Osteocyte (in vitro differentiated cells): ENCODE measurements at places on chromosomes 3 and 15. TPM values are rescaled to one million over a fixed set of nuclear protein-coding genes. Genes with fewer than 3 reads are reported as not detected.

GRCh38 chr3:128584412-128585020 lies 66.1 kb downstream of the RPN1 start:
- no peaks in the 10 kb centered on the region for H3K36me3 ChIP-seq
- no peak overlapping the region for H3K27ac ChIP-seq
- H3K27me3 ChIP-seq, result peaks cover 9% of the 10 kb centered on the region
- H3K4me1 ChIP-seq, result no peaks in the 10 kb centered on the region
- H3K4me3 ChIP-seq, result no peak overlapping the region

Gene C3orf38
- 27.4 and 30.2 TPM in 2 replicates for total RNA-seq

Gene RTP4
- total RNA-seq, result 0.21 TPM in 1 of 2 replicates, not detected in the other

GRCh38 chr15:73632670-73633058 lies 525 bp downstream of the NPTN start:
- H3K36me3 ChIP-seq, result no peaks in the 10 kb centered on the region
- peaks cover 83% of the 10 kb centered on the region for H3K4me1 ChIP-seq
- H3K27me3 ChIP-seq, result no peaks in the 10 kb centered on the region
- peak overlapping the region; percentile 81 for H3K27ac ChIP-seq

Gene SAMD7
- not detected in 2 replicates for total RNA-seq

DNA sequence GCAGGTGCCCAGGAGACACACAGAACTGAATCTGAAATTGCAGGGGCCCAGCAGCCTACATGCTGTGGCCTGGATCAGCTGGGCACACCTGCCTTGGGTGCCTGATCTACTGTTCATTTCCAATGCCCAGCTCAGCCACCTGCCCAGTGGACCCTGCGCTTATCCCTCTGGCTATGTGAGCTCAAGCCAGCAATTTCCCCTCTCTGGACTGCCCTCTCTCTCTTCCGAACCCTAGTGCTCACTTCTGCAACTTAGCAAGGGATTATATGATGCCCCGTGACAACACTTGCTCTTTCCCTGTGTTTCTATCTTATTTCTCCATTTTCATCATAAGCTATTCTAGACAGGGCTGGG lies 276.0 kb downstream of the UACA start:
- H3K36me3 ChIP-seq, result no peaks in the 10 kb centered on the region
- DNase-seq, result no peak
- H3K4me1 ChIP-seq, result peaks cover 11% of the 10 kb centered on the region
- peaks cover 46% of the 10 kb centered on the region for H3K27me3 ChIP-seq

Gene CCR5
- not detected in 2 replicates for total RNA-seq

Gene SCN11A
- total RNA-seq, result 0.08 and 0.18 TPM in 2 replicates
